ENCODE measurements at places on chromosomes 5 and 9. TPM values are rescaled to one million over a fixed set of nuclear protein-coding genes. Genes with fewer than 3 reads are reported as not detected.

The SHISAL2B gene
- total RNA-seq: not detected

The RUFY1 gene
- 59.8 TPM for total RNA-seq

The NEURL1B gene
- total RNA-seq: 34.1 TPM

The PCDHA1 gene
- not detected for total RNA-seq

The SCGB3A2 gene
- total RNA-seq: not detected

The CCDC183 gene
- 0.33 TPM for total RNA-seq

The MED22 gene
- total RNA-seq: 40.7 TPM

The NEUROG1 gene
- not detected for total RNA-seq

The NMUR2 gene
- not detected for total RNA-seq

The ADGRD2 gene
- not detected for total RNA-seq

DNA sequence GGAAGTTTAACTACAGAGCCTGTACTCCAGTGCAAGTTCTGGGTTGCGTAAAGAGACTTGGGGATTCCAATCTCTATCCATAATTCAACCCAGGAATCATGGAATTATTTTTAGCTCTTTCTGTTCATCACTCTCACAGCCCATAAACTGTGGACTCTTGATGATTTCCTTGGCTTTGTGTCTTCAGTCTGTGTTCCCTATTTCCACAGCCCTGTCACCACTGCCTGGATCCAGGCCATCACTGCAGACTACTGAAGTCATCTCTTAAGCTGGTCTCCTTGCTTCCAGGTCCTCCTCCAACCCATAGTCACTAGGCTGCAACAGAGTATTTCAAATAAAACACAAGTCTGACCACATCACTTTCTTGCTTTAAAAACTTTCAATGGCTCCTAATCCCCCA is 211.7 kb downstream of the PLK2 start:
- H3K27ac ChIP-seq: no peak overlapping the region
- DNase-seq: no peak
- H3K36me3 ChIP-seq: no peaks in the 10 kb centered on the region
- H3K4me3 ChIP-seq: no peak overlapping the region

DNA sequence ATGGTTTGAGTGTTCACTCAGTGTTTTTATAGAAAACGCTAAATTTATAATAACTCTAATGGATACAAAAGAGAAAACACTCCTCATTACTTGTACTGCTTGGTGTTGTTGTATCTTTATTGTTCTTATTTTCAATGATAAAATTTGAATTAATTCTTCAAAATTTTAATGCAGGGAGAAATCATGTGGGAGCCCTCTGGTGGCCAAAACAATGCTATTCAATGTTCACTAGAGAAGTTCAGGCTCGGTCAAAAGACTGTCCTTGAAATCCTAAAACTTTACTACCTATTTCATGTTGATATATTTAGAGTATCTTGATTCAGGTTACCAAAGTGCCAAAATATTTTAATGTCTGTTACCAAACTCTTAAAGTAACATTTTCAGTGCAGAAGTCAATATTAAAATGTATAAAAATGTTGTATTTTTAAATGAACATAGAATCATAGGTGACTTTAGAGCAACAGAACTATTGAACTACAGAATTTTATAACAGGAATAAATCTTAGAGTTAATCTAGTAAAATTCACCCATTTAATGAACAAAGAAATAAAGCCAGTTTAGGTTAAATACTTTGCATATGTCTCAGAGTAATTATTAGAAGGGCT is 1259.8 kb downstream of the PTPRD start:
- no peaks in the 10 kb centered on the region for H3K4me1 ChIP-seq
- H3K4me3 ChIP-seq: no peak overlapping the region
- H3K36me3 ChIP-seq: no peaks in the 10 kb centered on the region
- no peak for DNase-seq
- H3K27ac ChIP-seq: no peak overlapping the region
- no peaks in the 10 kb centered on the region for H3K27me3 ChIP-seq

- no peaks in the 10 kb centered on the region for H3K27me3 ChIP-seq
- DNase-seq: no peak
- no peaks in the 10 kb centered on the region for H3K36me3 ChIP-seq
- peaks cover 19% of the 10 kb centered on the region for H3K4me1 ChIP-seq
- H3K4me3 ChIP-seq: no peak overlapping the region
Measured at GRCh38 chr9:96447406-96447805, 2.6 kb upstream of the HABP4 start.

- peak overlapping the region; percentile 92 for H3K27ac ChIP-seq
- no peak for DNase-seq
- H3K36me3 ChIP-seq: peaks cover 67% of the 10 kb centered on the region
- no peaks in the 10 kb centered on the region for H3K27me3 ChIP-seq
- peak overlapping the region; percentile 71 for H3K4me3 ChIP-seq
Measured at GRCh38 chr9:33265211-33265865, 489 bp downstream of the CHMP5 start.

- no peaks in the 10 kb centered on the region for H3K27me3 ChIP-seq
- DNase-seq: no peak
- H3K4me3 ChIP-seq: no peak overlapping the region
- peaks cover 9% of the 10 kb centered on the region for H3K4me1 ChIP-seq
- no peak overlapping the region for H3K27ac ChIP-seq
Measured at GRCh38 chr9:92973700-92974099, 26.4 kb downstream of the FGD3 start.

DNA sequence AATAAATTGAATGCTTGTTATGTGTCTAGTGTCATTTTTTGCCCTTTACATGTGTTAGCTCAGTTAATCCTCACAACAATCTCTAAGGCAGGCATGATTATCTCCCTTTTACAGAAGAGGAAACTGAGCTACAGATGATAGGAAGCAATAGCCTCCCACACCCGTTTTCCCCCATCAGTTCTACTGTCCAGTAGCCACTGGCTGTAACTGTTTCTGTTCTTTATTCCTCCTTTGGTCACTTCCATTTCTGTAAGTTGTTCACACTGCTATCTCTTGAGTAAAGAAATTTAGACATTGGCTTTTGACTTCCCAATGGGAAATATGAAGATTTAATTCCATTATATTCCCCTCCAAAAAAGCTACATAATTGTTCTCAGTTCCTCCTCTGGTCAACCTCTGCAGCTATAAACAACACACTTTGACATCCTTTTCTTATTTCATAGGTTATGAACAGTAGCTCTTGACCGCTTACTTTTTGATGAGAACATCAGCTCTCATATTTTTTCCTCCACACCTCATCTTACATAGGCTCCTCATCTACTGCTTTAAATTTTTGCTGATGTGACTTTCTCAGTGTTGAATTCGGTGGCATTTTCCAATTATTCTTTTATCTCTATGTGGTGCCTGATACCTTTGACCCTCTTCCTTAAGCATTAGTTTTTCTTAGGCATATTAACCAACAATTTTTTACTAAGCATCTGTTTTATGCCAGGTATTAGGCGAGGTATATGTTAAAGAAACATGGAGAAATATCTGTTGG is 21.4 kb downstream of the SPZ1 start:
- no peak overlapping the region for H3K4me3 ChIP-seq
- no peaks in the 10 kb centered on the region for H3K36me3 ChIP-seq
- peaks cover 7% of the 10 kb centered on the region for H3K27me3 ChIP-seq
- no peaks in the 10 kb centered on the region for H3K4me1 ChIP-seq
- no peak for DNase-seq

DNA sequence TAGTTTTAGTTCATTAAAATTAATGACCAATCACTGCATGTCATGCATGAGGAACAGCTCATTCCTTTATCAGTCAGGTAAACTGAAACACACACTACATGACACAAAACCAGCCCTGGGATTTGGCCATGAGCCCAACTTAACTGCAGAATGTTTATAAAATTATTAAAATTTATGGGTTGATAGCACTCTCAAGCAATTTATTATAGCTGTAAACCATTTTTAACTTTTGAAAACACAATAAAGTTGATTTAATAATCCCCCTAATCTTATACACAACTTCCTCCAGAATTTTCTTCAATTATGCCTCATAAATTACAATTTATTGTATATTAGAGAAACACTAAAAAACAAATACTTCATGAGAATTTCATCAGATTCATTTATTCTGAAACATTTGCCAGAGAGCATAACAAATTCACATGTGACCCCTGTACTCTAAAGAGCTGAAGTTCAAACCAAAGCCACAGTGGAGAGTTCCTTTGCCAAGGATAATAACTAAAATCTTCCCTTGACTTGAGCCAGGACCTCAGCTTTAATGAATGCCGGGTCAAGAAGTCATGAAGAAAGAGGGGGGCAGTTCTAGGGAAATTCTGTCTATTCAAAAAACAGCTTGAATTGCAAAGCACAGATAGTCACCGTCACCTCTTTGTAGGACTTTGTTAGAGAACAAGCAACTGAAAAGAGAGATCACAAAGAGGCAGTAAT is 763.7 kb upstream of the GRAMD2B start:
- no peak overlapping the region for H3K4me3 ChIP-seq
- no peaks in the 10 kb centered on the region for H3K4me1 ChIP-seq
- no peaks in the 10 kb centered on the region for H3K27me3 ChIP-seq
- no peaks in the 10 kb centered on the region for H3K36me3 ChIP-seq

DNA sequence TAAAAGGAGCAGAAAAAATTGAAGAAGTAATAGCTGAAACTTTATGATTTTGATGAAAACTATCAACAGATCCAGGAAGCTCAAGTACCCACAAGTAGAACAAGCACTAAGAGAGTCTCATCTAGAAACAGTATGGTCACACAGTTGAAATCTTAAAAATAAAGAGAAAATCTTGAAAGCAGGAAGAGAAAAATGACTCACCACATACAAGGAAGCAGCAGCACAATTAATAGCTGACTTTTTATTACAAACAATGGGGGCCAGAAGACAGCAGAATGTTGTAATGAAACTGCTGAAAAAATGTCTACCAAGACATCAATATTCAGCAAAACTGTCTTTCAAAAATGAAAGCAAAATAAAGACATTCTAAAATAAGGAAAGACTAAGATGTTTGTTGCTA is 1108.3 kb upstream of the DMAC1 start:
- H3K36me3 ChIP-seq: no peaks in the 10 kb centered on the region
- H3K27me3 ChIP-seq: no peaks in the 10 kb centered on the region
- H3K4me3 ChIP-seq: no peak overlapping the region
- no peaks in the 10 kb centered on the region for H3K4me1 ChIP-seq

DNA sequence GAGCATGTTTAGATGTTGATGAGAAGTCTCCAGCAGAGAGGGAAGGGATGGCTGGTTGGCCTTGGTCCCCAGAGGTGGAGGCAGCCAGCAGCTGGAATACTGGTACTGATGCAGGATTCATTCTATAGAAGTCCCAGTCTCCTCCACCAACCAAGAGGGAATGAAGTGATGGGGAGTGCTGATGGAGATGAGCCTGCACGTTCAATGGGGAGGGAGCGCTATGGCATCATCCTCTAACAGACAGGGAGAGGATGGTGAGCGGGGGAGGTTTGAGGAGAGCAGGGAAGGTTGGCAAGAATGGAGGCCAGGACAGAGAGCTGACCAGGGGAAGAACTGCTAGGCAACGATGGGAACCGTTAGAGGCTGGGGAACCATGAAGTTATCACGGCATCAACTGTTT is 159.8 kb upstream of the MVB12B start:
- H3K27me3 ChIP-seq: no peaks in the 10 kb centered on the region
- H3K36me3 ChIP-seq: no peaks in the 10 kb centered on the region
- no peaks in the 10 kb centered on the region for H3K4me1 ChIP-seq

- no peak overlapping the region for H3K4me3 ChIP-seq
- H3K36me3 ChIP-seq: peaks cover 94% of the 10 kb centered on the region
- peaks cover 39% of the 10 kb centered on the region for H3K4me1 ChIP-seq
- H3K27me3 ChIP-seq: no peaks in the 10 kb centered on the region
- H3K27ac ChIP-seq: no peak overlapping the region
Measured at GRCh38 chr5:134145779-134146581, 30.8 kb downstream of the SKP1 start.

GRCh38 chr5:140113180-140113698 is 670 bp upstream of the PURA start:
- no peak for DNase-seq
- peak overlapping the region; percentile 96 for H3K27ac ChIP-seq
- peaks cover 87% of the 10 kb centered on the region for H3K4me1 ChIP-seq
- no peaks in the 10 kb centered on the region for H3K36me3 ChIP-seq
- H3K27me3 ChIP-seq: no peaks in the 10 kb centered on the region
- H3K4me3 ChIP-seq: peak overlapping the region; percentile 89

DNA sequence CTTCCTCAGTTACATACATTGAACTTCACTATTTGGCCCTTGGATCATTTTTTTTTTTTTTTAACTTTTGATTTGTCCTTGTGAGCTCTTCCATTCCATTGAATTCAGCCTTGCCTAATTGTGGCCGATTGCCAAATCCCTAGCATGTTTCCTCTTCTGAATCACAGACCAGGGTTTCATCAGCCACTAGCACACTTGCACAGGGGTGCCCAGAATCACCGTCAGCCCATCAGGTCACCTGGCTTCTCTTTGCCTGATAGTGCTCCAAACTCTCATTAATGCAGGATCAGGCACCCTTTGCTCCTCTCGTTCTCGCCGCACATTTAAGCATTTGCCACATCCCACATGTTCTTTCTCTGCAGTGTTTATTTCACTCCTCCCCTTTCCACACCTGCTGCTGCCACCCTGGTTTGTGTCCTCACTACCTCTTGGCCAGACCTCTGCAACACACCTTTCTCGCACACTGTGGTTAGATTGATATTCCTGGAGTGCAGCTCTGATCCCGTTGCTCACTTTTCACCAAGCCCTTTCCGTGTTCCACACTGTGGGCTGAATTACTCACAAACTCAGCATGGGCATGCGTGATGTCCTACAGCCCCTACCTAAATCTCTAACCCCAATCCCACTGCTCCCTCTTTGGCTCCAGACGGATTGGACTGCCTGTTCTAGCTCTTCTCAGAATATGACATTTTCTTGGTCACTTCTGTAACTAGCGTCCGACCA is 9.8 kb downstream of the PIK3R1 start:
- peak overlapping the region; percentile 65 for H3K27ac ChIP-seq
- DNase-seq: no peak
- H3K36me3 ChIP-seq: peaks cover 42% of the 10 kb centered on the region
- peaks cover 63% of the 10 kb centered on the region for H3K4me1 ChIP-seq
- no peaks in the 10 kb centered on the region for H3K27me3 ChIP-seq
- H3K4me3 ChIP-seq: peak overlapping the region; percentile 27

DNA sequence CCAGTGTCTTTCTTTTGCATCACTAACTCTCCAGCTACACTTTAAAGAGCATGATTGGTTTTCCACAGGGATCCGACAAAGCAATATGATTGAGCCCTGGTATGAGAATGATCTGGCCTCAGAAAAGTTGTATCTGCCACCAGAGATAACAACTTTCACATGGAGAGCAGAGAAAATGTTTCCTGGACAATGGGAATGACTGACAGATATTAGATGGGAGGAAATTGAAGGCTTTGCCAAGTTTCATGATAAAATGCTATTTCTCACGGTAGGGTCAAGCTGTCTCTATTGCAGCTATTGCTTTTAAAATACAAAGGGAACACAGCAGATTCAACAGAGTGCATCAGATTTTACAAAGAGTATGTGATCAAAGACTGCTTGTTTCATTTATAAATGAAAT is 56.4 kb upstream of the GLIS3 start:
- no peaks in the 10 kb centered on the region for H3K36me3 ChIP-seq
- H3K27me3 ChIP-seq: no peaks in the 10 kb centered on the region
- H3K4me1 ChIP-seq: no peaks in the 10 kb centered on the region

- no peaks in the 10 kb centered on the region for H3K36me3 ChIP-seq
- no peak overlapping the region for H3K27ac ChIP-seq
- H3K4me3 ChIP-seq: peak overlapping the region; percentile 53
- peaks cover 35% of the 10 kb centered on the region for H3K4me1 ChIP-seq
- no peak for DNase-seq
Measured at GRCh38 chr9:84667571-84668195, 1.8 kb upstream of the NTRK2 start.

- H3K36me3 ChIP-seq: peaks cover 17% of the 10 kb centered on the region
- DNase-seq: peak; percentile 83
- H3K27me3 ChIP-seq: no peaks in the 10 kb centered on the region
Measured at GRCh38 chr9:70110194-70111041, 66.8 kb downstream of the MAMDC2 start.

- H3K27ac ChIP-seq: no peak overlapping the region
- no peaks in the 10 kb centered on the region for H3K36me3 ChIP-seq
- peaks cover 4% of the 10 kb centered on the region for H3K27me3 ChIP-seq
- no peak overlapping the region for H3K4me3 ChIP-seq
- H3K4me1 ChIP-seq: no peaks in the 10 kb centered on the region
Measured at GRCh38 chr9:93815135-93815534, 140.0 kb downstream of the BARX1 start.

Data from esophagus muscularis mucosa (tissue), 4 donors.